ENCODE measurements at places on chromosomes 6 and 20.

DNA sequence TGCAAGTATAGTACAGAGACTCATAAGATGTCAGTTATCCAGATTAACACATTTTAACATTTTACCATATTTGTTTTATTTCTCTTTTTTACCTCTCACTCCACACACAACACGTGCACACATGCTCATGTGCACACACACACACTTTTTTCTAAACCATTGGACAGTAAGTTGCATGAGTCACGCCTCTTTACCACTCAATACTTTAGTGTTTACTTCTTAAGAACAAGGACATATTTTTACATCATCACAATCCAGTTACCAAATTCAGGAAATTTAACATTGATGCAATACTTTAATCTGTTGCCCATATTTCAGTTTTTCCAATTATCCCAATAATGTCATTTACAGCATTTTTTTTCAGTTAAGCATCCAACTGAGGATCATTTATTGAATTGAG is 109.0 kb downstream of the RIN2 start:
- DNase-seq: no peak

- DNase-seq: no peak
Measured at GRCh38 chr6:157861184-157861583, 38.1 kb downstream of the SNX9 start.

DNA sequence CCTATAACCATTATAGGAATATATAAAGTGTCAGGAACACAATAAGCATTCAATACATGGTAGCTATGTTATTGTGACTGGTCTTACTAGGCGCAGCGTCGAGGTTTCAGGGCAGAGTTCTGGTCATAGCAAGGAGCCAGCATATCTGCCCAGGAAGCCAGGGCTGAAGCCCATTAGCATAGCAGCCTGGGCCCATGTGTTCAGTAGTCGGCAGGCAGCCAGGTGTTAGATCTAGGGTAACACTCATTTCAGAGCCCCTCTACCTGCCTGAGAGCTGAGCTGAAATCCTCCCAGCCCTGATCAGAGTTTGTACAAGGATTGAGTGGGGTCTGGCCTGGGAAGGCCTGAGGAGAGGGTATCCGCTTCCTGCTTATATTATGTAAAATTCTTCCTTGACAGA is 32.1 kb downstream of the C20orf173 start:
- DNase-seq: peak; percentile 62

- no peak for DNase-seq
Measured at GRCh38 chr6:27693766-27694546, 218.2 kb downstream of the OR2B2 start.

DNA sequence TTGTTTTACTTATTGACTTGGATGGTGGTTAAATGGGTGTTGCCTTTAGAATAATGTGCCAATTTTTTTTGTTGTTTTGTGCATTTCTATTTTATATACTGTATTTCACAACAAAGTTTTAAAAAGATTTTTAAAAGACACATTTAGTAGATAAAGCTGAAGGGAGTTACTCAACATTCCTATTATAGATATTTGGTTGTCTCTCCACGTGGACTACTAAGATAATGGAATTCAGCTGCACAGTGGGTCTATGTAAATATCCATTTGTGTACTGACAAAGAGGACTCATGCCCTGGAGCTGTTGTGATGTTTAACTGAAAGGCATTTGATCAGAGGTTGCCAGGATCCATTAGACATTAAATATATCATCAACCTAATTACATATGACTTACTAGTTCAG is 23.2 kb upstream of the FAM135A start:
- no peak for DNase-seq

Data from RWPE2 (cell line).